ENCODE measurements at places on chromosomes 7 and 10. TPM values are rescaled to one million over a fixed set of nuclear protein-coding genes. Genes with fewer than 3 reads are reported as not detected.

The CYP2C19 gene
- total RNA-seq, result not detected

DNA sequence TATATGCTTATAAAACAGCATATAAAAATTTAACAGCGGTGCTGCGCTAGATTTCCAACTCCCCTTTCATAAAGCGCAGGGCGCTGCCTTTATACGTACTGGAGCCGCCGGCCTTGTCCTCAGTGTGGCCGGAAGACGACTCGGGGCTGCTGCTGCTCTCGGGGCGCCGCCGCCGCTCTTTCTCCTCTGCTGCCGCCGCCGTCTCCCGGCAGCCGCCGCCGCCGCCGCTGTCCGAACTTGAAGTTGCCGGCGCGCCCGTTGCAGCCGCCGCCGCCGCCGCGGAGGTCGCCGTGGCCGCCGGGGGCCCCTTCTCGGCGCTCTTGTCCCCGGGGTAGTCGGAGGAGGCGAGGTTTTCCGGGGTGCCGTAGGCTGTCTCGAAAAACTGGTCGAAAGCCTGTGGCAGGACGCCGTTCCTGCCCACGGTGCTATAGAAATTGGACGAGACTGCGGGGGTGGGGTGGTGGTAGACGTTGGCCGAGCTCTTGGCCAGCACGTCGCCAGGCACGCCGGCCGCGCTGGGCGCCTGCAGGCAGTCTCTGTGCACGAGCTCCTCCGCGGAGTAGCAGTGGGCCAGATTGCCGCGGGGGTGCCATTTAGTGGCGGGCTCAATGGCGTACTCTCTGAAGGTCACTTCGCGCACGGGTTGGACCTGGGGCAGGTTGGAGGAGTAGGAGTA lies 557 bp downstream of the HOXA11 start:
- peak; percentile 53 for DNase-seq

The IKZF1 gene
- total RNA-seq, result 248 TPM

- no peak for DNase-seq
Observed at GRCh38 chr7:94403546-94403945, 8.9 kb downstream of the COL1A2 start.

DNA sequence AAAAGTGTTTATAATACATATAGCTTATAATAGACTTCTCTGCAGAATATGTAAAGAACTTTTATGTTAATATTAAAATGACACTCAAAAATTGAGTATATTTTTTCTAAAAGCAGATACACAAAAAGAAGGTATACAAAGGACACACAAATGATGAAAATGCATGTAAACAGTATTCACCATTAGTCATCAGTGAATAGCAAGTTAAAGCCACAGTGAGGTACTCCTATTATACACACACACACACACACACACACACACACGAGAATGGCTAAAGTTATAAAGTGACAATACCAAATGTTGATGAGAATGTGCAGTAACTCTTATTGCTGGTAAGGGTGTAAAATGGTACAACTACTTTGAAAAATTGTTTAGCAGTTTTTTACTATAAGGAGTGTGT lies 92.9 kb downstream of the ITGB1 start:
- DNase-seq, result no peak

The CRHR2 gene
- not detected for total RNA-seq

DNA sequence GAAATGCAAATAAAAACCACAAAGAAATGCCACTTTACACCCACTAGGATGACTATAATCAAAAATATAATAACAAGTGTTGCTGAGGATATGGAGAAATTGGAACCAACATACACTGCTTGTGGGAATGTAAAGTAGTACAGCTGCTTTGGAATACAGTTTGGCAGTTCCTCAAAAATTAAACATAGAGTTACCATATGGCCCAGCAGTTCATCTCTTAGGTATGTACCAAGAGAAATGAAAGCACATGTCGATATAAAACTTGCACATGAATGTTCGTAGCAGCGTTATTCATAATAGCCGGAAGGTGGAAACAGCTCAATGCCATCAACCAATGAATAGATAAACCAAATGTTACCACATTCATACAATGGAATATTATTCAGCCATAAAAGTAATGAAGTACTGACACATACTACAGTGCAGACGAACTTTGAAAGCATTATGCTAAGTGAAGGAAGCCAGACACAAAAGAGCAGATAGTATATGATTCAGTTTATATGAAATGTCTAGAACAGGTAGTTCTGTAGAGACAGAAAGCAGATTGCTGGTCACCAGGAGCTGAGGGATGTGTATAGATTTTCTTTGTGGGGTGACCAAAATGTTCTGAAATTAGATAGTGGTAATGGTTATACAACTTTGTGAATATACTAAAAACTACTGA lies 12.4 kb downstream of the BCAP29 start:
- DNase-seq, result no peak

DNA sequence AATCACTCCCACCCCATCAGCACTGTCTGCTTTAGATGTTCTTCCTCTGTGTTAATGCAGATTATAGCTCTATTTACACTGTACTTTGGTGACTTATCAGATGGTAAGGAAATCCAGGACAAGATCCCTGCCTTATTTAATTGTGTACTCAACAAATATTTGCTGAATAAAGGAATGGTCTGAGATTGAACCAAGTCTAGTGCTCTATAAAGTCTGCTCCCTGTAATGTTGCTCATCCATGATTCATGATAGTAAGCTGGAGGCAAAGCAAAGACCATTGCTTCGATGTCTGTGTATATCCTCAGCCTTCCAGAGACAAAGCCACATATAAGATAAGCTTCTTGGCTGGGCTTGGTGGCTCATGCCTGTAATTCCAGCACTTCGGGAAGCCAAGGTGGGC lies 33.5 kb downstream of the PLCE1 start:
- DNase-seq, result no peak

The RNF133 gene
- not detected for total RNA-seq

GRCh38 chr10:21650353-21650752 lies 116.3 kb downstream of the MLLT10 start:
- DNase-seq, result no peak

The DPP6 gene
- not detected for total RNA-seq

DNA sequence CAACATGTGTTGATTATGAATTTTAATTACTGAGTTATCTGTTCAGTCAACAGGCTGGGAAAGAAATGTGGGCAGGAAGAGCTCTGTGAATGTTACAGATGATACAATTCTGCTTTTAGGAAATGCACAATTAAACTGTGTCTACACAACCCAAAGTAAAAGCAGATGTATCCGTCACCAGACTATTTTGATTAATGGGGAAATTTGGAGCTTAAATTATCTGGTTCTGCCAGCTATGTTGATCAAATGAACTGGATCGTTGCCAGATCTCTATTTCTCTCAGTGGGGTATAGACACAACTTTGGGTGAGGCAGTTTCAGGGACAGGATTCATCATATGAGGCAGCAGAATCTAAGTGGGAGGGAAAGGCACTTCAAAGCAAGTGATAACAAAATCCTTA lies 136.5 kb downstream of the NEUROD6 start:
- no peak for DNase-seq

GRCh38 chr7:101386558-101387231 lies 24.0 kb downstream of the COL26A1 start:
- DNase-seq, result no peak

DNA sequence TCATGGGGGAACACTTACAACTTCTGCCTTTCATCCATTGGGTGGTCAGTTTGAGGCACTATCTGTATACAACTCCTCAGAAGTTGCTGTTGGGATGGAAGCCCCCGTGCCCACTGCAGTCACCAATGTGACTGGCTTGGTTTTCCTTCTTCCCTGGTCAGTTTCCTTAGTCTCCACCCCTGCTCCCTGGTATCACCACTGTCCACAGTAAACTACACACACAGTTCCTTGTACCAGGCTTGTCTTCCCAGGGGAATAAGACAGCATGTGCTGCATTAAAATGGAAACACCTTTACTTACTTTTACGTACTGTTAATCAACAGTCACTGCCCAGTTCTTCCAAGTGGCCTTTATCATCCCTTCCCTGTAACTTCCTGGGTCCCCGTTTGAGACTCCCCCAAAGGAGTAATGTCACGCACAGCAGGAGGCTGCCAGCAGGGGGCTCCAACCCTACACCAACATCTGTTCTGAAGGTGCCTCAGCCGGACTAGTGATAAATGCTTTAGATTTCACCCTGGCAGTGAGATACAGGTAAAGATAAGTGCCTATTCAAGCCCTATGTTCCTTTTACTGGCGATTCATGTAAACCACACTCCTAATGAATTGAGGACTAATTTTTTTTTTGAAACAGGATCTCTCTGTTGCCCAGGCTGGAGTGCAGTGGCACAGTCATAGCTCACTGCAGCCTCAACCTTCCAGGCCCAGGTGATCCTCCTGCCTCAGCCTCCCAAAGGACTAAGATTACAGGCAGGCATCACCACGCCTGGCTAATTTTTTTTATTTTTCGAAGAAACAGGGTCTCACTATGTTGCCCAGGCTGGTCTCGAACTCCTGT lies 45.3 kb upstream of the PIK3AP1 start:
- peak; percentile 80 for DNase-seq

- DNase-seq, result no peak
Observed at GRCh38 chr10:31209478-31209877, 109.5 kb upstream of the ZEB1 start.

GRCh38 chr10:30734901-30735300 lies 105.3 kb upstream of the LYZL2 start:
- no peak for DNase-seq

DNA sequence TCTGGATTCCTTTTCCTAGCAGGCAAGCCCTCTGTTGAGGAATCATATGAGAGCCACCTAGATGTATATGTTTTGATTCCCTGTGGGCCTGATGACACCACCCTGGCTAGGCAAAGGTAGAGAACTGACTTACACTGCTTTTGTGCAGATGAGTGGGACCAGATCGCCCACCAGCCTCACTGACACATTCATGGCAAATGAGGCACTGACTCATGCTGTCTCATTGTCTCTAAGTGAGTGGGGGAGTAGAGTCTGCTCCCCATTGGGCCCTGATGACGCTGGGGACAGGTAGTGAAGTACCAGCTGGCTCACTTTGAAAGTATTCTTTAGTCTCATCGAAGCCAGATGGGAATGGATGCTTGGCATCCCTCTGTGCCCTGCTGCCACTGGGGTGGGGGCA lies 326.3 kb downstream of the ABCA13 start:
- DNase-seq, result no peak

GRCh38 chr7:72234086-72234485 lies 178.1 kb downstream of the CALN1 start:
- no peak for DNase-seq

Measured in CD8-positive, alpha-beta T cell (primary cell).